Activated T-cell treated with anti-CD3 and anti-CD28 coated beads for 48 hours (primary cell): ENCODE measurements at places on chromosomes 1 and 21.

DNA sequence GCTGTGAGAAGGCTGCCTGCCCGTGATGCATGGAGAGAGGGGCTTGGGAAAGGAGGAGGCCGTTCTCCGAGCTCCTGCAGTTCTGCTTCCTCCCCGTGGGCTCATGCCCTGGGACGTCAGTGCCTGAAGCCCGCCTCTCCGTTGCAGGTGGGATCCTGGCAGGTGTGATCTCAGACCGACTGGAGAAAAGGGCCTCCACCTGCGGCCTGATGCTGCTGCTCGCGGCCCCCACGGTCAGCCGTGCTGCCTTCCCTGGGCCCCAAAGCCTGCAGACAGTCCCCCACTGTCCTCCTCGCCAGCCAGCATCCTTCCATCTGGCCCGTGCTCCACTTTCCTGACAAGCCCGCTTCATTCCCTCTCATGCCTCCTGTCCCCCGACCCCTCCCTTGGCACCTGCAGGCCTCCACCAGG lies 50.9 kb downstream of the SLC37A1 start:
- DNase-seq, result no peak

DNA sequence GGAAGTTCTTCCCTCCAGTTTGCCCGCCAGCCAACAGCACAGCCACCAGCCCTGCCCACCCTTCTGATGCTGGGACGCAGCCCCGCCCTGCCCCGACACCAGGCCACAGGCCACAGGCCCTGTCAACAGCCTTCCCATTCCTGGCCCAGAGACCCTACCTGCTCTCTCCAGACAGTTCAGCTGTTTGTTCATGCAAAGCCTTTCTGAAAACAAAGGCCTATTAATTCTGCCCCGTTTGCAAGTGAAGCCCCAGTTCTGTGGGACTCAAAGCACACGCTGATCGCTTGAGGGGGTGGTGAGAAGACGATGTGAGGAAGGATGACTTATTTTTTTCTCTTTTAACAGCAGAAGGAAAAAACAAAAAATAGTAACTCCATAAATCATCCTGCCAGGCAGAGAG lies 55.4 kb upstream of the KIF26B start:
- DNase-seq, result no peak

- no peak for DNase-seq
Observed at GRCh38 chr1:229229137-229229720, 41.7 kb upstream of the RAB4A start.

DNA sequence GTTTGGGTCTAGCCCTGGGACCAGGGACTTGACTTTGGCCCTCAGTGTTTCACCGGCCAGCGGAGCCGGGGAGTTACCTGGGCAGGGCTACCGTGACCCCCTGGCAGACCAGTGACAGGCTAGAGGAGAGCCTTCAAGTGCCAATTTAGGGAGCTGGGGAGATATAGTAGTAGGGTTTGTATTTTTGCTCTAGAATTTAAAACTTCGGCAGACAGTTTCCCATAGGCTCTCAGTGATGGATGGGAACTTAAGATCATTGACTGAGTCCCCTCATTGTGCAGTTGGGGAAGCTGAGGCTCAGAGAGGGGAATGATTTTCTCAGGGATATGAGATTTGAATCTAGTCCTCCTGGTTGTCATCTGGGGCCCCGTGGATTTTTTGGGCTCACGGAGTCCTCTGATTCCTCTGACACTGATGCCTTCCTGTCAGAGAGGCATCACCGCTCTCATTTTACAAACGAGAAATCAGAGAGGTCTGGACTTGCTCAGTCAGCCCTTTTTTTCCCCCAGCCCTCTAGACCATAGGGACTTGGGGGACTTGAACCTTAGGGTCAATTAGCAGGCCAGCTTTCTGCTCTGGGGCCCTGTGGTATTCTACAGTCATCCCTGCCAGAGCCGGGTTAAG lies 58.3 kb upstream of the ACOT11 start:
- DNase-seq, result no peak

DNA sequence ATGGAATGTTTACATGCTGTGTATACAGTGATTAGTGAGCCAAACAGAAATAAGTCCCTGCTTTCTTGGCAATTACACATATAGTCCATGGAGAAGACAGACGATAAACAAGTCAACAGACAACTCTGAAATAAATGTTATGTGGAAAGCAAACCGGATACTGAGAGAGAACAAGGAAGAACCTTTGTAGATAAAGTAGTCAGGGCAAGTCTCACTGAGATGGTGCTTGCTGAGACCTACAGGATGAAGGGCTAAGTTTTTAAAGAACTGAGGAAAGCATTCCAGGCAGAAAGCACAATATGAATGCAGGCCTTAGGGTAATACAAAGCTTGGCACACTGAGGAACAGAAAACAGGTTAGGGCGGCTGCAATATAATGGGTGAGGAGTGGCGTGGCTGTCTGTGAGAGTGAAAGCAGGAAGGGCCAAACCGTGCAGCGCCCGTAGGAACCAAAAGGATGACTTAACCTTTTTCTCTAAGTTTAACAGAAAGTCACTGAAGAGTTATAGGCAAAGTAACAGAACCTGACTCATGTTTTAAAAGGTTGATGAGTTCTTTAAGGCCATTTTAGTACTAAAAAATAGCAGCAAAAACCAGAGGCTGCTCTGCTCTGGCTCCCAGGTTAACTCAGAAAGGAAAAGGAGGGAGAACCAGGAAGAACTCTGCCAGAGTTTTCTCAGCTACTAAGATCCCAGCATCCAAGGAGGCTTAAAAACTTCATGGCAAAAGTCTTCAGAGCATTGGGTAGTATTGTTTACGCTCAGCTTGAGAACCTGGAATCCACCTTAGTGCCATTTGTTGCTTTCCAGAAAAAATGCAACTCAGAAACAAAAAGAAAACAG lies 8.7 kb upstream of the TTF2 start:
- peak; percentile 28 for DNase-seq

GRCh38 chr1:21384620-21385019 lies 55.3 kb upstream of the NBPF3 start:
- DNase-seq, result no peak

GRCh38 chr1:31987135-31987619 lies 26.5 kb upstream of the KHDRBS1 start:
- DNase-seq, result no peak

DNA sequence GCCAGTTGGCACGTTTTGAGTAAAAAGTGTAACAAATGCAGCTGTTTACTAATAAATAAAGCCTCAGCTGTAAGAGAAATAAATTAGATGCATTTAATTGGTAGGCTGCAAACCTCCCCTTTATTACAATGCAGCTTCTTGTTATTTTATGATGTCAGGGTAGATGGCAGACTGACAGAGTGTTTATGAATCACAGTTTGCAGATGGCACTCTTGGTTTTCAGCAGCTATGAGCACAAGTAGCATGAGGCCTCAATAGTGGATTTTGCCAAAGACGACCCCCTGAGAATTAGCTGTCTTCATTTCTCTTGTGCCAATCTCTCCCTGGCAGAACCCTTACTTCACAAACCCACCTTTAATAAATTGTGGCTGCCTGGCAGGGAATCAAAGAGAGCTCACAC lies 161.2 kb upstream of the C1orf87 start:
- no peak for DNase-seq

DNA sequence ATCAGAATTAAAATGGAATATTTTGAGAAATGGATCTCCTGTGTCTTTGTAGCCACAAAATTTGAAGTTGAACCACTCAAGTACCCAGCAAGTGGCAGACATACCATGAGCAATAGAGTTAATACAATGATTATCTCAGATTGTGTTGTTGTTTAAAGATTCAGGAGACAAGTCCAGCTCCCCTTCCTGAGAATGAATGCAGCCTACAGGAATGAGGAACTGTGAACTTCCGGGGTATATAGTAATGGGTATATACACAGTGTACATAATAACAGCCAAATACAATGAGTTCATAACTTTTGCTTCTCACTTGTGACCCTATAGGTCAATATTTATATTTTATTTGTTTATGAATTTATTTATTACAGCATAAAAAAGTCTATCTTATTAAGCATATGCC lies 445.0 kb downstream of the SETD4 start:
- DNase-seq, result no peak

DNA sequence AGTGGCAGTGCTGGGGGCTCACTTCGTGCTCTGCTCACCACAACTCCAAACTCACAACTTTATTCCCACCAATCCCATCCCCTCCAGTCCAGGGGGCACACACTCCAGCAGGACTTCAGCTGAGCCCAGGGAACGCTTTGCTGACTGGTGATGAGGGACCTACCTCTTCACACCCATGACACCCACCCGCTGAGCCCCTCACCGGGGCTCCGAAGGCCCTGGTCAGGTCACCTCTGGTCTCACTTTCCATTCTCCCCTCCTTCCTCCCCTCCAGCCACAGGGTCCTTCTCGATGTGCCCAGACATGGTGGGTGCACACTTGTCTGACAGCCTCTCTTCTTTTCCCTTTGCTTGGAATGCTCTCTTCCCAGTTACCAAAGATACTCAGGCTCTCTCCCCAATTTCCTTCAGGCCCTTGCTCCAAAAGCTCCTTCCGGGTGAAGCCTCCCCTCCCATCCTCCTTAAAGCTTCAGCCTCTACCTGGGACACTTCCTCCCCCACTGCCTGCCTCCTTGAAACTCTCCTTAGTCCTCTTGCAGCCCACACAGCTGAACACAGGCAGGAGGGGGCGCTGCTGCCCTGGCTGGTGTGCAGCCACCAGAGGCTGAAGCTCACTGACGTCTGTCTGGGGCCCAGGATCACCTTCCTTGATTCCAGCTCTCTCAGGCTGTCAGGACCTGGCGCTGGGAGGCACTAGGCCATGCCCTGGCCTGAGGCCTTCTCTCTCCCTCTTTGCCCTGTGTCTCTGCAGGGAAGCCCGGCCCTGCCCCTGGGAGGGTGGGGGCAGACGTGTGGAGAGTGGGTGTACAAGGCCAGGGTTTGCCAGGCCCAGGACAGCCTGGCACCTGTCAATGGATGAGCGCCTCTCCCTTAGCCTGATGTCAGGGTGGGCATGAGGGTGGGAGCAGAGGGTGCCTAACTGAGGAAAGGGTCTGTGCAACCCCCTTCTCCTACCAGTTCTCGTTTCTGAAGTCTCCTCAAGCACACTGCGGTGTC lies 1.6 kb downstream of the KCNE1 start:
- DNase-seq, result peak; percentile 66

GRCh38 chr1:87129606-87130005 lies 199.1 kb upstream of the LMO4 start:
- no peak for DNase-seq

- no peak for DNase-seq
Observed at GRCh38 chr1:39133340-39133684, 71.2 kb upstream of the MACF1 start.

DNA sequence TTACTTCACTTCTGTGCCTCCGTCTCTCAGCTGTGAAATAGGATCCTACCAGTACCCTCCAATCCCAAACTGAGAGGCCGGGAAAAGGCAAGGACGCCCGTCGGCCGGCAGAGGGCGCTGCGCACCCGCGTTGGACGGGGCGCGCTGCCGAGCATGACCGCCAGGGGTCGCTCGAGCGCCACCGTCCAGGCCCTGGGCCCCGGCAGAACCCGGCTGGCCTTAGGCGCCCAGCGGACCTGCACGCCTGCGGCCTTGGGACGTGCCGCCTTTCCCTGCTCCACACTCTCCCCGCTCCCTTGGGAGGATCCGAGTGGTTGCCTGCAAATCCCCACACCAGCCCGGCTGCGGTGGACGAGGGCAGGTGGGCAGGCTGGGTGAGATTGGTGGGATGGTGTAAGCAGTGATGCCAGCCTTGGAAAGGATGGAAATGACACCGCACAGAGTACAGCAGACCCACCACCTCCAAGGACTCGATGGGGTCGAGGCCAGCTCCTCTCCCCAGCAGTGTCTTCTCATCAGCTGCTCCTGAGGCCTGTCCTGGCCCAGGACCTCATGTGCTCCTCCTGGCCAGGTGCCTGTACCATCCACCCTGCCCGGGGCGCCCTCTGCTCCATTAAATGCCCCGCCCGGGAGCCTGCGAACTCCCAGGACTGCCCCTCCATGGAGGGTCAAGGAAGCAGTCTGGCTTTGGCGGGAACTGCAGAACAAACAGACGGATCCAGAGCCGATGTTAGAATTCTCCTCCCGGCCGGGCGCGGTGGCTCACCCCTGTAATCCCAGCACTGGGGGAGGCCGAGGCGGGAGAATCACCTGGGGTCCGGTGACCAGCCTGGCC lies 47.4 kb upstream of the LBR start:
- DNase-seq, result peak; percentile 75

GRCh38 chr1:2452932-2453315 lies 23.2 kb upstream of the PLCH2 start:
- no peak for DNase-seq

- DNase-seq, result no peak
Observed at GRCh38 chr1:191707288-191707687, 451.0 kb upstream of the RGS18 start.

DNA sequence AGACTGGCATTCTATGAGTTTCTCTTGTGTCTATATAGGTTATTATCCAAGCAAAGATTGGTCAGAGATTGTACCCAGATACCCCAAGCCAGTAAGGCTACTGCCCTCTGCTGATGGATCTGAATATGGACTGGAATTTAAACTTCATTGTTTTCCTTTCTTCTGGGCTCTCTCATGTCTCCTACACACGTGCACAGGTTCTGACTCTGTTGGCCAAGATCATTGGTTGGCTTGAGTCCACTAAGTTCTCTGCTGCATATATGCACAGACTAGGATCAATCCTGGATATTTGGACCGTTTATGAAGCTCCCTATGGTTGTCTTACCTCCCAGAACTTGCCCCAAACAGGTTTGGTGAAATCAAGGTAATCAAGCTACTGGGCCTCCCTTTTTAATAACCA lies 69.7 kb downstream of the CC2D1B start:
- no peak for DNase-seq

GRCh38 chr1:164587617-164588501 lies 28.9 kb downstream of the PBX1 start:
- no peak for DNase-seq

- DNase-seq, result peak; percentile 49
Observed at GRCh38 chr1:161044908-161045735, 655 bp downstream of the USF1 start.

DNA sequence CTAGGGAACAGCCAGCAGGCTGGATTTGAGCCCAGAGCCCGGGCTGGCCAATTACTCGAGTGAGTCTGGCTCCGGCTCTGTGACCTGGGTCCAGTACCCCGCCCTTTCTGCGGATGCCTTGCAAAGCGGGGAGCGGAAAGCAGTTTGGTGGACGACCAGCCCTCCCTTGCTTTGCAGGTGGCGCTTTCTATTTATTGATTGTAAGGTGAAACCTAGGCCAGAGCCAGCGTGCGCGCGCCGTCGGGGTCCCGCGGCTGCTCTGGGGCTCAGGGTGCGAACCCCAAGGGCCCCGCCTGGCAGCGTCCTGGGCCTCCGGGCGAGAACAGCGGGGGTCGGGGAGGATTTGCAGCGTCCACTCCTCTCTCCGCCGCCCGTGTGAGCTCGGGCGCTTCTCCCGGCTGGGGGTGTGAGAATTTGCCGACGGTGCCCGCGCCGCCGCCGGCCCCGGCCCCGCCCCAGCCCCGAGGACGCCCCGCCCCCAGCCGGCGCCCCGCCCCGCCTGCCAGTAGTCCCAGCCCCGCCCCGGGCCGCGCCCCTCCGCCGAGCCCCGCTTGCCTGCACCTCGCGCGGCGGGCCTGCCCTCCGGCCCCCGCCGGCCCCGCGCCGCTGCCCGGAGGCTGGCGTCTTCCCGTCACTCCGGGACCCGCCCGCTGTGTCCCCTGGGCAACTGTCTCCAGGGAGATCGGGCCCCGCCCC lies 37.6 kb downstream of the PIK3CD start:
- DNase-seq, result peak; percentile 81

- DNase-seq, result no peak
Observed at GRCh38 chr1:31264790-31265386, 25.2 kb upstream of the NKAIN1 start.
